ENCODE measurements at places on chromosomes 5 and 9. TPM values are rescaled to one million over a fixed set of nuclear protein-coding genes. Genes with fewer than 3 reads are reported as not detected.

RETREG1 gene
- 2.3 TPM for total RNA-seq

F2R gene
- 49.9 TPM for total RNA-seq

IL5 gene
- total RNA-seq = not detected

CCNI2 gene
- total RNA-seq = 0.36 TPM

SCGB3A2 gene
- total RNA-seq = not detected
